Activated CD4-positive, alpha-beta memory T cell treated with anti-CD3 and anti-CD28 coated beads for 36 hours (primary cell): ENCODE measurements at places on chromosomes 4 and X.

GRCh38 chrX:65671966-65672365, 4.5 kb downstream of the MSN start:
- DNase-seq = no peak

GRCh38 chrX:66039944-66040343, at the start of gene VSIG4:
VSIG4 (minus strand) TSS chrX:66040080; CDS start chrX:66039998, 82 bp downstream.
- DNase-seq = no peak

- no peak for DNase-seq
Observed at GRCh38 chr4:138301536-138301935, 59.4 kb upstream of the SLC7A11 start.

DNA sequence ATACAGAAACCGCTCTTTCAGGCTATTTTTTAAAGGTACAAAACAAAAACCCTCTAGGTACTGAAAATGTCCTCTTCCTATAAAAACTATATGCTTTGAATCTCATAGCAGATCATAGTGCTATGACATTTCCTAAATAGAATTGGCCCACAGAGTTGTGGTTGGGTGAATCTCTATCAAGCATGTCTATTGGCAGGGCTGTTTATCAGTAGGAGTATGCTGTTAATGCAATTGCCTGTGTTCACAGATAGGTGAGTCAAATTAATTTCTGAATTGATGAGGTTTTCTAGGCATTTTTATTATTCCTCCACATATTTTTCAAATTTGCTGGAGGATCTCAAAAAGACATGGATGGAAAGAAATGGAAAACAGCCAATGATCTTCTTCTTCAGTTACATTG, 73.9 kb downstream of the QRFPR start:
- DNase-seq = no peak

- peak; percentile 58 for DNase-seq
Observed at GRCh38 chr4:122689972-122690371, 42.5 kb upstream of the BBS12 start.

GRCh38 chr4:8247047-8247930, 22.3 kb upstream of the HTRA3 start:
- no peak for DNase-seq

DNA sequence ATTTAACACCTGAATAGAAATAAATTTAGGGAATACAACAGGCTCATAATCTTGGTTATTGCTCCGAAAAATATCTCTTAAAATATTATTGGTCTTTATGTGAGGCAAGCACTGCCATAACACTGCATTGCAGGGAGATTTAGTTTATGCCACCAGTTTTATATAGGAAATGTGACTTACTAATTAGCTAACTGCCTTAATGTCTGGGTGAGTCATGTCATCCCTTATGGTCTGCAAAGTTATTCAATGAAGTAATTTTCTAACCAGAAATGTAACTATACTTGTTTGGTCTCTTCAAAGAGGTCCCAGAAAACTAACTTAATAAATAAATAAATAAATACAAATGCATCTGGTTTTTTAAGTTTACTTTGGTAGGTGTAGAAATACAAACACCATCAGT, 597.2 kb downstream of the GALNTL6 start:
- no peak for DNase-seq

DNA sequence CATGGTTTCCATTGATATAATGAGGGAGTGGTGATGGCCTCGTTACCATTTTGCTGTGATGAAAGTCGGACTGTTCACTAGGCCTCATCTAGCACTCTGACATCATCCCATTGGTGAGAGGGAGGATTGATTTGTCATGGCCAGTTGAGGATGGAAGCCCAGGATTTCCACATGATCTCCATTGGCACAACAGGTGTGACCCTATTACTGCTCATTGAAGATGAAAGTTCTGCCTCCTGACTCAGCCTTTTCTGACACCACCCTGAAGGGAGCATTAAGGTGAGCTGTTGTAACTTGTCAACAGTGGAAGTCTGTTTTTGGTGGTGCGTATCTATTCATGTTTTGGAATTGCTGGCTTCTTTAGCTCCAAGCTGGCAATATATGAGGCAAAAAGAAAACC, 144.2 kb downstream of the PABPC4L start:
- DNase-seq = no peak

- DNase-seq = no peak
Observed at GRCh38 chr4:10456260-10456594, 999 bp downstream of the ZNF518B start.

DNA sequence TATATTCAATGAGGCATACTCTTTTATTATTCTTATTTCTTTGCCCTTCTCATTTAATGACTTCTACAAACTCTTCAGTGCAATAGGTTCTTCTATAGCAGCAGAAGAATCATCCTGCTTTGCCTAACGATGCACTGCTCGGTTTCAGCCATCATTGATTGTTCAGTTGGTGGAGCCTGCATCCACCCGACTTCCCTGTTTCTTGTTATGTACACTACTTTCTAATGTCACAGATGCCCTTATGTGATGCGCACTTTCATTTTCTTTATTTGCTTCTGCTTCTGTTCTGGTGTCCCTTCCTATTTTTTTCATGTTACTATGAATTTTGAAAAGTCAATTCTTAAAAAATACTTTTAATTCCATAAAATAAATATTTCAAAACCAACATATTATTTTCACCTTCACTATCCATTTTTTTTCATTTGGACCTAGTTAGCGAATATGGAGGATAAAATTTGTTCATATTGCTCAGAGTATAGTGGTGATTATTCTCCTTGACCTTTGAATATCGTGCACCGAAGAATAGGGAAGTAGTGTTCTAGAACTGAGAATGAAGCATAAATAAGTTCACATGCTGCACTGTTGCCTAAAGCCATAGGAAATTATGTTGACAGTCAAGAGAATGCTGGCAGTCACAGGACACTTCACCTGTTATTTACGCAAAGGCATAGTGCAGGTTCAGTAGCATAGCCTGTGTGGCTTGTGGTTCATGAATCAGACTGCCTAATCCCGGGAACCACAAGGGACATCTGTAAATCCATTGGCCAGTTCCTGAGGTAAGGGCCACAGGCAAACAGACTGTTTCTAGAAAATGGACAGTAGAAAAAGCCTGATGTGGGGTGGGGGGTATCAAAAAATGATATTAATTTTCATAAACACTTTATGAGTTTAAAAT, 21.3 kb upstream of the SFRP2 start:
- no peak for DNase-seq

GRCh38 chr4:146398896-146399445, 122.8 kb downstream of the SLC10A7 start:
- DNase-seq = no peak

- DNase-seq = no peak
Observed at GRCh38 chr4:183107891-183108459, 8.9 kb downstream of the WWC2 start.

GRCh38 chr4:112277705-112278448, 7.8 kb downstream of the TIFA start:
- DNase-seq = no peak

DNA sequence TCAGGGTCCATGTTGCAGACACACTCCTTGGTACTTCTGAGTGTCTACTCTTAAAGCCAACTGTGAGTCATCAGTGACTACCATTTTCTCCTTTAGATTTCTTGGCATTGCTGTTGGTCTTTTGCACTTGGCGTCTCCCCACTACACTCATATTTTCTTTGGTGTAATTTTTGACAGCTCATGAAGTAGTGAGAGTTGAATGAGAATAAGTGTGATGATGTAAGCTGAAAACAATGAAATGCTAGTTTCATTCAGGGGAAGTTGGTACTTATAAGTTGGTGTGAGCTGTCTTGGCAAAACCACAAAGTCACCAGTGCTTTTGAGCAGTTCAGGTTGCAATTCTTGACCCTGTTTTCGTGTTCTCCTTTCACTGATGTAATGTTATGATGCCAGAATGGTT, 142.9 kb upstream of the ARX start:
- DNase-seq = no peak

- peak; percentile 72 for DNase-seq
Observed at GRCh38 chr4:151407466-151408379, 1.3 kb upstream of the FHIP1A start.

- DNase-seq = no peak
Observed at GRCh38 chr4:116397291-116397690, 688.1 kb downstream of the TRAM1L1 start.

- peak; percentile 45 for DNase-seq
Observed at GRCh38 chr4:8090312-8090711, 68.3 kb downstream of the ABLIM2 start.

GRCh38 chr4:101419336-101420135, 72.2 kb upstream of the PPP3CA start:
- no peak for DNase-seq

- DNase-seq = no peak
Observed at GRCh38 chrX:70332600-70332999, 42.7 kb downstream of the KIF4A start.

GRCh38 chr4:64497491-64497890, 88.2 kb upstream of the TECRL start:
- DNase-seq = no peak

DNA sequence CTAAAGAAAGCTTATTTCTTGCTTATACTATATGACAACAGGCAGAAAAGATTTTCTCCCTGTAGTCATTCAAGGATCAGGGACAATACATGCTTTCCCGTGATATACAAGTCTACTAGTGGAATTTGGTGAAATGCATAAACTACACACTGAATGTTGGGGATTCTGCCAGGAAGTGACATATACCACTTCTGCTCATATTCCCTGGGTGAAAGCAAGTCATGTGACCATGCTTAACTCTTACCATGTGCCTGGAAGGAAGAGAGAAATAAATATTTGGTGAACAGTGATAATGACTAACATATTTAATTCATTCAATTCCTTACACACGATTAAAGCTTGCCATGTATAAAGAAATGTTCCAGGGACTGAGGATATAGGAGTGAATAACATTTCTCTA, 534.6 kb downstream of the PPARGC1A start:
- no peak for DNase-seq

DNA sequence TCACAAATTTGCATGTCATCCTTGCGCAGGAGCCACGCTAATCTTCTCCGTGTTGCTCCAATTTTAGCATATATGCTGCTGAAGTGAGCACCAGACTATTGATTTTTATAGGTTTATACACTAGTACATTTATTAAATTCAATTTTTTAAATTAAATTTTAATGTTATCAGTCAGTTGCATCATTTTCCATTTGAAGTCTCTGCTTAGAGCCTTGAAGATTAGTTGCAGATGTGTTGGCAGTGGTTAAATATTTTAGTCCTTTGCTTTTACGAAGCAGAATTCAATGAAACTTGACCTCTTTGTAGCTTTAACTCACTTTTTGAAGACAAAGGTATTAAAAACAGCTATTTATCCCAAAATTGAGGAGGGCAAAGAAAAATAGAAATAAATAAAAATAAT, 16.5 kb downstream of the TRAPPC11 start:
- no peak for DNase-seq
